T-helper 17 cell (primary cell): ENCODE measurements at places on chromosomes 1 and 21. TPM values are rescaled to one million over a fixed set of nuclear protein-coding genes. Genes with fewer than 3 reads are reported as not detected.

ABCA4 gene
- total RNA-seq, result not detected

DCAF8 gene
- total RNA-seq, result 178 TPM

PLOD1 gene
- total RNA-seq, result 3.0 TPM

EVA1C gene
- 17.9 TPM for total RNA-seq

THEM4 gene
- total RNA-seq, result 57.3 TPM

KCNJ6 gene
- total RNA-seq, result not detected

MATN1 gene
- 2.1 TPM for total RNA-seq

KCNE1 gene
- 0.37 TPM for total RNA-seq

SHISAL2A gene
- total RNA-seq, result 41.9 TPM

- H3K27me3 ChIP-seq, result no peaks in the 10 kb centered on the region
- H3K4me1 ChIP-seq, result peaks cover 8% of the 10 kb centered on the region
- H3K4me3 ChIP-seq, result no peak overlapping the region
- no peak for DNase-seq
These were observed 72.3 kb upstream of the ARTN start for GRCh38 chr1:43861337-43861736.

GRCh38 chr1:208528578-208529240 lies 284.5 kb upstream of the PLXNA2 start:
- no peak overlapping the region for H3K4me3 ChIP-seq
- H3K4me1 ChIP-seq, result no peaks in the 10 kb centered on the region
- no peak overlapping the region for H3K27ac ChIP-seq
- H3K27me3 ChIP-seq, result peaks cover 48% of the 10 kb centered on the region
- DNase-seq, result no peak

GRCh38 chr1:32759997-32760623 lies 57.0 kb downstream of the YARS1 start:
- no peak overlapping the region for H3K27ac ChIP-seq
- no peak overlapping the region for H3K4me3 ChIP-seq
- peaks cover 2% of the 10 kb centered on the region for H3K36me3 ChIP-seq
- no peaks in the 10 kb centered on the region for H3K27me3 ChIP-seq
- peaks cover 10% of the 10 kb centered on the region for H3K4me1 ChIP-seq

GRCh38 chr1:33712186-33712585 lies 151.7 kb upstream of the HMGB4 start:
- H3K27ac ChIP-seq, result no peak overlapping the region
- no peak overlapping the region for H3K4me3 ChIP-seq
- H3K36me3 ChIP-seq, result no peaks in the 10 kb centered on the region
- H3K4me1 ChIP-seq, result no peaks in the 10 kb centered on the region
- peaks cover 70% of the 10 kb centered on the region for H3K27me3 ChIP-seq
- DNase-seq, result no peak

- peaks cover 17% of the 10 kb centered on the region for H3K27me3 ChIP-seq
- peaks cover 20% of the 10 kb centered on the region for H3K4me1 ChIP-seq
- H3K36me3 ChIP-seq, result no peaks in the 10 kb centered on the region
- peak overlapping the region; percentile 90 for H3K27ac ChIP-seq
- DNase-seq, result no peak
These were observed 35.3 kb upstream of the POFUT2 start for GRCh38 chr21:45322960-45323461.

- no peak overlapping the region for H3K27ac ChIP-seq
- no peaks in the 10 kb centered on the region for H3K27me3 ChIP-seq
- H3K4me1 ChIP-seq, result no peaks in the 10 kb centered on the region
- H3K36me3 ChIP-seq, result no peaks in the 10 kb centered on the region
- H3K4me3 ChIP-seq, result no peak overlapping the region
These were observed 96.0 kb downstream of the ESRRG start for GRCh38 chr1:216627252-216627651.

GRCh38 chr1:156664767-156665411 lies 12.3 kb downstream of the NES start:
- H3K27me3 ChIP-seq, result peaks cover 6% of the 10 kb centered on the region
- no peak overlapping the region for H3K4me3 ChIP-seq
- H3K27ac ChIP-seq, result no peak overlapping the region
- peaks cover 25% of the 10 kb centered on the region for H3K4me1 ChIP-seq

DNA sequence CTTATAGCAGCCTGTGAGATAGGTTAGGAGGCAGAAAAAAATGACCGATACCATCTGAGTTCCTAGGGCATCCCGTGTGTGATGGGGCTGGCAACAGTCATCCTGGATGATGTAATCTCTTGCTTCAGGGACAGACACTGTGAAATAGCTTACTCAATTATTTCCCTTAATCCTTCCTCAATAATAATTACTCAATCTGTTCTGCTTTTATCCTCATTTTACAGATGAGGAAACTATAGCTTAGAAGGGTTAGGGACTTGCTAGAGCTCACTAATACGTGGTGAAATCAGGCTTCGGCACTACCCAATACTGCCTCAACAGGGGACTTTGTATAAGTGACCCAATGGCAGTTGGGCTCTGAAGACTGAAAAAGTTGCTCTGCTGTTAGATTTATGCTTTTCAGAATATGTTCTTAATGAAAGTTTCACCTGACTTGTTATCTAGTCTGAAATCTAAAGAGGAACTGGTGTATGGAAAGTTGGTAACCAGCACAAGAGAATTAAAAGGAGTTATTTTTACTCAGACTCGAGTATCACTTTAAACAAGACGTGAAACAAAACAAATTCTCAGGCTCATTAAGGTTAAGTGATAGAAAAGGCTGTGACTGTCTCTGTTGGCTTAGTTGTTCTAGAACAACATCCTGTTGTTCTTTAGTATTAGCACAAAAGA lies 14.4 kb downstream of the CD55 start:
- peaks cover 13% of the 10 kb centered on the region for H3K36me3 ChIP-seq
- peaks cover 31% of the 10 kb centered on the region for H3K4me1 ChIP-seq
- peak overlapping the region; percentile 19 for H3K27ac ChIP-seq
- no peaks in the 10 kb centered on the region for H3K27me3 ChIP-seq
- H3K4me3 ChIP-seq, result peak overlapping the region; percentile 13
- no peak for DNase-seq

DNA sequence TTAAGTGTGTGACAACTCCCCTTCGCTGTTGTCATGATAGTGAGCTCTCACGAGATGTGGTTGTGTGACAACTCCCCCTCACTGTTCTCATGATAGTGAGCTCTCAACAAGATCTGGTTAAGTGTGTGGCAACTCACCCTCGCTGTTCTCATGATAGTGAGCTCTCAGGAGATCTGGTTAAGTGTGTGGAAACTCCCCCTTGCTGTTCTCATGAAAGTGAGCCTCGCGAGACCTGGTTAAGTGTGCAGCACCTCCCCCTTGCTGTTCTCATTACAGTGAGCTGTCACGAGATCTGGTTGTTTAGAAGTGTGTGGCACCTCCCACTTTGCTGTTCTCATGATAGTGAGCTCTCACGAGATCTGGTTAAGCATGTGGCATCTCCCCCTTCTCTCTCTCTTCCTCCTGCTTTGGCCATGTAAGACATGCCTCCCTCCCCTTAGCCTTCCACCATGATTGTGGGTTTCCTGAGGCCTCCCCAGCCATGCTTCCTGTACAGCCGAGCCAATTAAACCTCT lies 25.1 kb upstream of the LSS start:
- DNase-seq, result no peak
- no peaks in the 10 kb centered on the region for H3K27me3 ChIP-seq
- peak overlapping the region; percentile 81 for H3K27ac ChIP-seq
- peak overlapping the region; percentile 73 for H3K4me3 ChIP-seq

- peaks cover 25% of the 10 kb centered on the region for H3K4me1 ChIP-seq
- H3K36me3 ChIP-seq, result no peaks in the 10 kb centered on the region
- H3K4me3 ChIP-seq, result no peak overlapping the region
- H3K27me3 ChIP-seq, result no peaks in the 10 kb centered on the region
- no peak for DNase-seq
These were observed 3.3 kb upstream of the GBP1 start for GRCh38 chr1:89068291-89068690.

DNA sequence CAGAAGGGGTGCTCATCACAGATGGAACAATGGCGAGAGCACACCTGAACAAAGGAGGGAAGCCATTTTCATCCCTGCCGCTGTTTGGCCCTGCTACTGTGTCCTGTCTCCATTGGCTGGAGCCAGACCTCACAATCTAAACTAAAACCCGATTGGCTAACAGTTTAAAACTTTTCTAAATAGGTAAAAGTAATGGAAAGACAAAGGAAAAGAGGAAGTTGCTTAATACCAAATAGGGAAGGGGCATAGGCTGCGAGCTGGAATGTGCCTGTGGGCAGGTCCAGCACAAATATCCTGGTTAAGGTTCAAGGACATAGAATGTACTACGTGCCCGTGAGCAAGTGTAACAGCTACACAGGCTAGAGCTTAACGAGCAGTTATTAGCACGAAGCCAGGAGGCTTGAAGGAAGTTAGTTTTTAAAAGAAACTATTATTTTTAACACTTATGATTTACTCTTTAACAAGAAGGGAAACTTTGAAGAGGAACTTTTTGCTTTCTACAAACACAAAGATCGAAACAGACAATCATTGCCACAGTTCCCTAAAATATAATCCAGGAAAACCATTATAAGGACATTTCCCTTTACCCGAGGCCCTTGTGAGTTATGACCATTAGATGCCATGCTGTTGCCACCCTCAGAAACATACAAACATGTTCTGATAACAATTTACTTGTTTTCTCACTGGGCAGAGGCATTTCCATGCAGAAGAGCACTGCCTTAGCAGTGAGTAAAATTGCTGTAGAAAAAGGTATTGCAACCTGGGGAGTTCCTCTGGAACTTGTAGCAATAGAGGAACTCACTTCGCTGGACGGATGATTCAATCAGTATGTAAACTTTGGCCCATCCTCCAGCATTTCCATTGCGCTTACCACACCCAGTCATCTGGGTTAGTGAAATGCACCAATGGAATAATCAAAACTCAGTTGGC lies 4.8 kb upstream of the PTTG1IP start:
- H3K36me3 ChIP-seq, result no peaks in the 10 kb centered on the region
- no peak for DNase-seq
- H3K4me1 ChIP-seq, result peaks cover 39% of the 10 kb centered on the region
- no peak overlapping the region for H3K4me3 ChIP-seq
- H3K27me3 ChIP-seq, result no peaks in the 10 kb centered on the region
- no peak overlapping the region for H3K27ac ChIP-seq

- H3K36me3 ChIP-seq, result peaks cover 6% of the 10 kb centered on the region
- H3K4me3 ChIP-seq, result no peak overlapping the region
- no peaks in the 10 kb centered on the region for H3K27me3 ChIP-seq
- DNase-seq, result no peak
- no peak overlapping the region for H3K27ac ChIP-seq
These were observed 14.7 kb downstream of the FNDC5 start for GRCh38 chr1:32855861-32856617.

DNA sequence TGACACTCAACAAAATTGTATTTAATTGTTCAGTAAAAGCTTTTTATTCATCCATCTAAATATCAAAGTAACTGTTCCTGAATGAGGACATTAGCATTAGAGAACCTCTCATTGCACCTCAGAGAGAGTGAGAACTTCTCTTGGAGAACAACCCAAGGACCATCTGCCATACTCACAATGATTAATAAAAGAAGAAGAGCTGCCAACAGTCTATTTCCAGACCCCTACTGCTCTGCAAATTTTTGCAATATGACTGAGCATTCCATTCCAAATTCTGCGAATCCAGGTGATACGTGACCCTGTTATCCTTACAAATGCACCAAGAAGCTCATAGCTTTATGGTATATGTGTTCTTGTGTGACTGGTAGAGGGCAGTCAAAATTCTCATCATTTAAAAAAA lies 422.5 kb downstream of the NEGR1 start:
- no peaks in the 10 kb centered on the region for H3K4me1 ChIP-seq
- H3K27ac ChIP-seq, result no peak overlapping the region

GRCh38 chr1:21598904-21599303 lies 70.3 kb downstream of the RAP1GAP start:
- H3K4me3 ChIP-seq, result no peak overlapping the region
- peaks cover 39% of the 10 kb centered on the region for H3K27me3 ChIP-seq
- no peak overlapping the region for H3K27ac ChIP-seq
- no peak for DNase-seq

GRCh38 chr1:996851-997712 lies 2.8 kb downstream of the HES4 start:
- no peak for DNase-seq
- H3K4me3 ChIP-seq, result no peak overlapping the region
- no peak overlapping the region for H3K27ac ChIP-seq
- H3K36me3 ChIP-seq, result peaks cover 2% of the 10 kb centered on the region
- H3K27me3 ChIP-seq, result peaks cover 8% of the 10 kb centered on the region

DNA sequence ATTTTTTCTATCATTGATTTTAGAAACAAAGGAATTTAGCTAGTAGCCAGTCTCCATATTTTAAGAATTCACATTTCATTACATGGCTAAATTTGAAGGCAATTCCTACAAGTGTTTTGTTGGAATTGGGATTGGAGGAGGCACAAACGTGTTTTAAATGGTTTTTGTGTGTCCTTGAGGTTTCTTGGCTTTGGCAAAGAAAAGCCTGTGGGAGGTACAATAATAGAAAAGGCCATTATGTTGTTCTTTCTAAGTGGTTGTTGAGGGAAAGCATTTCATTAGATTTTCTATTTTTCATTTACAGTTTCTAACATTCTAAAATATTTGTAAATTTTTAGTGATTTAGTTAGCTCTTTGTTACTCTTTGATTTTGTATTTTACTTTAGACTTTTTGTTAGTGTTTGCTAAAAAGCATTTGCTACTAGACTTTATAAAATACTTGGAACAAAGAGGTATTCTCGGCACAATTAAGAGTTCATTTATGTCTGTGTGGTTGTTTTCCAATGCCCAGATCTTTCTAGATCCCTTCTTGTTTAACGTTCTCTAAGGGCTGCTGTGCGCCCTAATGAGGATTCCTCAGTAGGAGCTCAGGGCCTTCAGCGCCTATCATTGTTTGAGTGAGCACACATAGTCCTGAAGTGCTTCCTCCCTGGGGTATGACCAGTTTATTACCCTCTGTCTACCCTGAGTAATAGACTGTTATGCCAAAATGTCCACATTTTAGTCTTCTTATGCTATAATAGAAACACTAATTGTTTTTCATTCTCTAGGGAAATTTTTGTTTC lies 70.0 kb upstream of the KIAA1614 start:
- H3K4me3 ChIP-seq, result no peak overlapping the region
- H3K27ac ChIP-seq, result peak overlapping the region; percentile 70
- H3K27me3 ChIP-seq, result no peaks in the 10 kb centered on the region
- peaks cover 2% of the 10 kb centered on the region for H3K4me1 ChIP-seq
- H3K36me3 ChIP-seq, result peaks cover 3% of the 10 kb centered on the region

GRCh38 chr1:230548997-230549396 lies 93.3 kb upstream of the COG2 start:
- no peaks in the 10 kb centered on the region for H3K4me1 ChIP-seq
- H3K36me3 ChIP-seq, result no peaks in the 10 kb centered on the region
- DNase-seq, result no peak
- no peak overlapping the region for H3K4me3 ChIP-seq

DNA sequence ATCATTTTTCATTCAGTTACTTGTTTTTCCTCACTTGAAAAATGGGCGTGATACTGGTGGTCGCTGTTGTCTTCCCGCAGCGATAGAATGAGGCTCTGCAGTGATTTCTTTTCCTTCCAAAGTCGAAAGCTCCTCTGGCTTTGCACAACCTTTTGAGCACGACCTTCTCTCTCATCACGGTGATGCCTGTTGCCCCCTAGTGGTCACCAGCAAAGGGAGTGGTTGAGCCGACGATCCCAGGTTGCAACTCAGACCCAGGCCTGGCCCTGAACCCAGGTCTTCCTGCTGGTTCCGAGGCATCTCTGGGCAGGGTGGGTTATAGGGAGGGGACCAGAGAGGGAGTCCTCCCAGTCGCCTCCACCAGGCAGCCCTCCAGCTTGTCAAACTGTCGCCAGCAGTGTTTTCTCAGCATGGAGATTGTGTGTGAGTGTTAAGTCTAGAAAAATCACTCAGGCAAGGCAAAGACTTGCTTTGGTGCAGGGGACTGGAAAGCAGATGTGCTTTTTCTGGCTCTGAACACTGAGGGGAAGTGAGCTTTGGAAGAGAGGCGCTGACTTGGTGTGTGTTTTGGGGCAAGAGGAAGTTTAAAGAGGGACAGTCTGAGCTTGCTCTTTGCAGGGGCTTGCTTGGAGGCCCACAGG lies 285.3 kb downstream of the CAMTA1 start:
- no peak overlapping the region for H3K27ac ChIP-seq
- peaks cover 2% of the 10 kb centered on the region for H3K36me3 ChIP-seq
- DNase-seq, result peak; percentile 13
- H3K27me3 ChIP-seq, result peaks cover 50% of the 10 kb centered on the region
